ENCODE measurements at places on chromosomes 13 and 19. TPM values are rescaled to one million over a fixed set of nuclear protein-coding genes. Genes with fewer than 3 reads are reported as not detected.
A peak's percentile ranks its signal among the peaks of the same experiment; 100 is the strongest.

GRCh38 chr13:27928805-27929753 lies 9.3 kb downstream of the PDX1 start:
- DNase-seq = peak; percentile 21

DNA sequence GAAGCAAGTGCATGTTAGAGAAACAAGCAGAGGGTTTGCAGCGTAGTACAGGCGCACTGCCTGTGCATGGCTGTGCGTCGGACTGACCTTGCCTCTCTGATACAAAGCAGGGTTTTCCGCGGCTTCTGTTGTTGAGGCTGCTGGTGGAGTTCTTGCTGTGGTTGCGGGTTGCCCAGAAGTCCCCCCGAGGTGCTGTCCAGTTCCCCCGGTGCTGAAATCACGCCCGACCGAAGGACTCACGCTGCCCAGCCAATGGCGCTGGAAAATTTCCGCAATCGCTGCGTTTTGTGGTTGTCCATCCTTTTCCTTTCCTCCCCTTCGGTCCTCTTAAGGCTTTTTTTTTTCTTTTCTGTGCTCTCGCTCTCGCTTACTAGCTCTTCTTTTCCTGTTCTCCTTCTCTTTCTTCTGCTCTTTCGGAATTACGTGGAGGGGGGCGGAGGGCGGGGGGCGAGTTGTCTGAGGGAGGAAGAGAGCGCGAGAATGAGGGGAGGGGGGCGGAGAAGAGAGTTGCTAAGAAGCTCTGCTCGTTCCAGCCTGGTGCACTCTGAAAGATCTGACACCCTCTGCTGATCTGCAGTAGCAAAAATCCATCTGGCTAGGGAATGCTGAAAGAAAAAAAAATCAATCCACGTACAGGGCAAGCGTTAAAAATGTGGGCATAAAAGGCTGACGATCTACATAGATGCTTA lies at the start of gene SLITRK1:
TSS of gene SLITRK1 (minus strand) at position 558 of the 689 bp plus-strand sequence. CDS start 967 bp downstream, outside the sequence.
- DNase-seq = peak; percentile 79

DNA sequence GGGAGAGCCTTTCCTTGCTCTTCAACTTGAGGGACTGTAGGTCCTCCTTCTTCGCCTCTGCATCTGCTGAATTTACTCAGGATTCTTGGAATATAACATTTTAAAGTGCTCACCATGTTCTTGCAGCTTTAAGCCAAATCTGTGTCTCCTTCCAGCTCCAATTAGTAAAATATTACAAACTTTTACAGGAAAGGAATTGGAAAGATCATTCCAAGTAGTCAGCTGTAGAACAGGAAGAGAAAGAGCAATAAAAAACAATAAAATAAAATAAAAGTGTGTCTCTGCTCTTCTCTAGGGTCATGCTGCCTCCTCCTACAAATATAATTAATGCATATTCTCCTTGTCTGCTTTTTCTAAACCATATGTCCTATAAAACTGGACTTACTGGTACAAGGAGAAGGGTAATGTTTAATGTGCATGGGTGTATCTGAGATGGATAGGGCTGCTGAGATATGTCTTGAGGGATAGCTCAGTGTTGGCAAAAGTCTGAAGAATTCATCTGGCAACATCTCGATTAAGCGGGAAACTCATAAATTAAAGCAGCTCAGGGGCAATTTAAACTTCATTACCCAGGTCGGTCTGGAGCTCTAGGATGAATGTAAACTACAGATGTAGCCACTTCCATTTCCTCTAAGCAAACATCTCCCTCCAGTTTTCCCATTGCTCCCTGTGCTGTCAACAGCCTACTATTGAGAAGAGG lies 25.0 kb downstream of the ENOX1 start:
- no peak for DNase-seq

CAB39L gene
- total RNA-seq = 7.7 TPM

Data from glutamatergic neuron (in vitro differentiated cells).